ENCODE measurements at places on chromosomes 13 and 19.
A peak's percentile ranks its signal among the peaks of the same experiment; 100 is the strongest.

DNA sequence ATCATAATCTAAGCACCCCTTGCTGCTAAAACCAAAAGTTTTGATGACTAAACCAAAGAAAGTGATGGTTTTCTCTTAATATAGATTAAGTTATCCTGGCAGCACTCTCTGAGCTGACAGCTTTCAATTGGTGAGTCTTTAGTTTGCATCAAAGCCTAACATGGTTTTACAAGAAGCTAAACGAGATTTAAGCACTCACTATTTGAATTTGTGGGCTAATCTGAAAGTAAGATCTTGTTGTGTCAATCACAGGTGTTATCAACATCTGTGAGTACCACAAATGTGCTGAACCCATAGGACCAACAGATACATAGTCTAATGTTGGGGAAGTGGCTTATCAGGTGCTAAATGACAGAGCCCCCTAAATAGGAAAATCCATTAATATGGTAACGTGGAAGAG is 223.9 kb downstream of the LHFPL6 start:
- no peak for DNase-seq

- no peak for DNase-seq
These were observed 418.6 kb downstream of the OXGR1 start for GRCh38 chr13:96575423-96576320.

- no peak for DNase-seq
These were observed 965 bp downstream of the TTC9B start for GRCh38 chr19:40217027-40217810.

DNA sequence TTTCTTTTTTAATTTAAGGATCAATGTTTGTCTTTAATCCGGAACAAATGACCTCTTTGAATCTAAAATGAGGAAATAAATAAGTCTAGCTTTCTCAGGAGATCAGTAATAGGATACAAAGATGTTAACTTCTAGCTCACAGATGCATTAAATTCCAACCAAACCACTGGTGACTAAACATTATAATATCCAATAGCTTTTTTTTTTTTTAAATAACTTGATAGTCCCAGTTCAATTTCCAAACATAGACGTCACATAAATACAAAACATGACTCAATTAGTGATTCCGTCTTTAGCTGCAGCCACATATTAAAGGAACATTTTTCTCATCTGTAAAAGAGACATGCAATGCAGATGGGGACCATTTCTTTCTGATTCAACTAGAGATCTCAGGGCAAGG is 390.5 kb upstream of the PCDH9 start:
- no peak for DNase-seq

GRCh38 chr13:48571126-48571913 is 38.4 kb upstream of the RCBTB2 start:
- no peak for DNase-seq

DNA sequence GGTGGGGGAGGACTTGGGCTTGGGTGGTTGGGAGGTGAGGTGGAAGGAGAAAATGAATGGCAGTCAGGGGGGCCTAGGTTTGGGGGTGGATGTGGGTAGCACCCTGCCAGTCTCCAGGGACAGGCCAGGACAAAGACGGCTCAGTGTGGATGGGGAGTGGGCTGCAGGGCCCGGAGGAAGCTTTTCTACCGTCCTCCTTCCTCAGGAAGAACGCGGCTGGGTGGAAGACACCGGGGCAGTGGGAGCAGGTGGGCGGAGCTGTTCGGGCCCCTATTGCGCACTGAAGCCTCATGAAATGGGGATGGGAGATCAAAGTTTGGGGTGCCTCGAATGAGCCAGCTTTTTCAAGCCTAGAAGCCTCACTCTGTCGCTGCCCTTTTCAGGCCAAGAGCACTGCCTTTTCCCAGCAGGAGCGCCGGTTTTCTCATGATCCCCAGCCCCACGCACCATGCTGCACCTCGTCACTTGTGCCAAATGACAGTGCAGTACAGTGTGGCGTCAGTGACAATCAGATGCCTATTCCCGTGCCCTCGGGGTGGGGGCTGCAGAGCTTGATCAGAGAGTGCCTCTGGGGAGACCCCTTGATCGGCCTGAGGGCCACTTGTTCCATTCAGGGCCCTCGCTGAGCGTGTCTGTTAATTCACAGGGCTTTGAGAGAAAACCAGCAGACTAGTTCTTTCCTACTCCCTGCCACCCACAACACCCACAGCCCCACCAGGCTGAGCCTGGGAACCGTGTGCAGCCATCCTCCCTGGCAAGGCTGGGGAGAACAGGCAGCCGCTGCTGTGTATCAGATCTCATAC is 1.5 kb downstream of the CALM3 start:
- DNase-seq: peak; percentile 53

DNA sequence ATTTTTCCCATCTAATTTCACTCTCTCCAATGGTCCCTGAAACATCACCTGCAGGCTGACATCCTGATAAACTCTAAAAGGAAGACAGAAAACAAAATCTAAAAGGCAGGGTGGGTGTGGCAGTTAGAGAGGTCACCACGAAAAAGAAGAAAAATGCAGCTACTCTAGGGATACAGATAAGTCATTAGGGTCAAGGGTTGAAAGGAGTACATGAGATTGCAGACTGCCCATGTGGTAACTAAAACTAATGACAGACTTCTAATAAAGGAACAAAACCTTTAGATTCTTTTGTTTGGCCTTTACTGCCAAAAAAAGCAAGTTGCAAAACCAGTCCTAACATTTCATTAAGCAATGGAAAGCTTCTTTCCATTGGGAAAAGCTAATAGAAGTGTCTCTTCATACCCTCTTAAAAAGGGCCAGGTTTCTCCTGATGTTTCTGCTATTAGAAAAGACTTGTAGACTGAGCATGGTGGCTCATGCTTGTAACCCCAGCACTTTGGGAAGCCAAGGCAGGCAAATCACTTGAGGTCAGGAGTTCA is 31.0 kb downstream of the THSD1 start:
- no peak for DNase-seq

GRCh38 chr19:33236696-33237390 is 11.2 kb upstream of the SLC7A10 start:
- no peak for DNase-seq

DNA sequence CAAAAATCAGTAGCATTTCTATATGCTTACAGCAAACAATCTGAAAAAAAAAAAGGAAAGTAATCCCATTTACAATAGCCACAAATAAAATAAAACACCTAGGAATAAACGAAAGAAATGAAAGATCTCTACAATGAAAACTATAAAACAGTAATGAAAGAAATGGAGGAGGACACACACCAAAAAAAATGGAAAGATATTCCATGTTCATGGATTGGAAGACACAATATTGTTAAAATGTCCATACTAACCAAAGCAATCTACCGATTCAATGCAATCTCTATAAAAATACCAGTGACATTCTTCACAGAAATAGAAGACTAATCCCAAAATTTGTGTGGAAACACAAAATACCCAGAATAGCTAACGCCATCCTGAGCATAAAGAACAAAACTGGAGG is 4.7 kb downstream of the FCGBP start:
- no peak for DNase-seq

- peak; percentile 62 for DNase-seq
These were observed 550 bp downstream of the CERS4 start for GRCh38 chr19:8209462-8210378.

DNA sequence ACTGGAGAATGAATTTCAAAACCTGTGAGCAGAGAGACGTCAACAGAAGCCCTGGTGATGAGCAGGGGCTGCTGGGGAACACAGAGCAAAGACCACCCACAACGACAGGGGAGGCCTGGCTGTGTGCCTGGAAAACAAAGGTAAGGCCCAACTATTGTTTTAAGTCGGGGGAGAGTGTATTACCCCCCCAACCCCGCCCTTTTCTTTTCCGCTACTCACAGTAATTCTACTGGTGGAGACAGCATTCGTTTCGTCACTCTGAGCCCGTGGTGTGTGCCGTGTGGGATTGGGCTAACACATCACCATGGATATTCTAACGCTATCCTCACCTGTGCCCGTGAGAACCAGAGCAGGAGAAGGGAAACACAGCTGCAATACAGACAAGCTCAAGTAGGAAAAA is 18.6 kb upstream of the ADPRHL1 start:
- no peak for DNase-seq

DNA sequence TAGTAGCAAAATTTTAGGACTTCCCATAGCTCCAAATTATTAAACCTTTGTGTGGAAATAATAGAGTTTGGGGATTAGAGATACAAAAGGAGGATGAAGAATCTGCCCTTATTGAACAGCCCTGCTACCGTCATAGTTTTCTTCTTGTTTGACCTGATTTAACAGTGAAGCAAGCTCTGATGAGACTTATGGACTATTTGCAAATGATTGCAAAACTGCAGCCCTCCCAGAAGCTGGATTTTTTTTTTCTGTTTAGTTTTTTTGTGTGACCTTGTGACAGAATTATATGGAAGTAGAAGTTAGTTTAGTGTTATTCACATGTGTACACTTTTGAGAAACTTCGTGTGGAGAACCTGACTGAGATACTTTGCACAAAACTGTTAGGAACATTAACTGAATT is 267.8 kb downstream of the KCNRG start:
- DNase-seq: no peak

DNA sequence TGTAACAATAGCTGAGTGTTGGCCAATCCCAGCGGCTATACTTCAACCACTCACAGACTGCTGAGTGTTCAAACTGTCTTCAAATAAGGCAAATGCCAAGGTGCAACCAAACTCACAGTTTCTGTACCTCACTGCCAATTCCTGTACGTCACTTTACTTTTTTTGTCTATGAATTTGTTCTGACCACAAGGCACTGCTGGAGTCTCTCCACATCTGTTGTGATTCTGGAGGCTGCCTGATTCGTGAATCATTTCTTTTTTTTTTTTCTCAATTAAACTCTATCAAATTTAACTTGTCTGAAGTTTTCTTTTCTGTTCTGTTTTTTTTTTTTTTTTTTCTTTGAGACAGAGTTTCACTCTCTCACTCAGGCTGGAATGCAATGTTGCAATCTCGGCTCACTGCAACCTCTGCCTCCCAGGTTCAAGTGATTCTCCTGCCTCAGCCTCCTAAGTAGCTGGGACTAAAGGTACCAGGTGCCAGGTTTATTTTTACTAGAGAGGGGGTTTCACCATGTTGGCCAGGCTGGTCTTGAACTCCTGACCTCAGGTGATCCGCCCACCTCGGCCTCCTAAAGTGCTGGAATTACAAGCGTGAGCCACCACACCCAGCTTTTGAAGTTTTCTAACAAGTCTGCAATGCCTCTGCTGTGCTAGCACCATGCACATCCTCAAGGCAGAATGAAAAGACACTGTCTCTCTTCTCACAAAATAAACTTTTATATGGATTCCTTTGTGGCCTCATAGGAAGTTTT is 401.7 kb downstream of the IRS2 start:
- no peak for DNase-seq

- DNase-seq: no peak
These were observed 1701.3 kb upstream of the PRR20A start for GRCh38 chr13:55439450-55439849.

GRCh38 chr13:90552702-90553101 is 794.8 kb upstream of the MIR17HG start:
- no peak for DNase-seq

DNA sequence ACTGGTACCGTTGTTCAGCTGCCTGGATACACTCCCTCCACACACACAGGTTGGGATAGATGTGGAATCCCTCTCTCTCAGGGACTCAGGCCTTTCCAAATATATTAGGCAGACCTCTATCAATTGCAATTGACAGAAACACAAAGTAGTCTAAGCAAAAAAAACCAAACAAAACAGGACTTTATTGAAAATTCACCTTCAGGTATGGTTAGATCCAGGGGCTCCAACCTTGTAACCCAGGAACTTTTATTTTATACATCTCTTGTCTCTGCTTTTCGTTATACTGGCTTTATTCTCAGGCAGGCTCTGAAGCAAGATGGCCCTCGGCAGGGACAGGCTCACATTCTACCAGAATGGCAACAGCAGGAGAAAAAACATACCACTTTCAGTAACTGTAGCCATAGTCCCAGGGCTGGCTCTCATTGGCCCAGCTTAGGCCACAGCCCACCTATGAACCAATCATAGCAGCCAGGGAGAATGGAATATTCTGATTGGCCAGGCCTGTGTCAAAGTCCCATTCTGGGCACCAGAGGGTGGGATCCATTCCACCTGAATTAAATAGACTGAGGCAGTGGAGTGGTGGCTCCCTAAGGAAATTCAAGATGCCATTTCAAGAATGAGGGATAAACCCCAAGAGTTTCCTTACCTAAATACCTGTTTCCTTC is 13.1 kb upstream of the CEACAM19 start:
- DNase-seq: no peak

DNA sequence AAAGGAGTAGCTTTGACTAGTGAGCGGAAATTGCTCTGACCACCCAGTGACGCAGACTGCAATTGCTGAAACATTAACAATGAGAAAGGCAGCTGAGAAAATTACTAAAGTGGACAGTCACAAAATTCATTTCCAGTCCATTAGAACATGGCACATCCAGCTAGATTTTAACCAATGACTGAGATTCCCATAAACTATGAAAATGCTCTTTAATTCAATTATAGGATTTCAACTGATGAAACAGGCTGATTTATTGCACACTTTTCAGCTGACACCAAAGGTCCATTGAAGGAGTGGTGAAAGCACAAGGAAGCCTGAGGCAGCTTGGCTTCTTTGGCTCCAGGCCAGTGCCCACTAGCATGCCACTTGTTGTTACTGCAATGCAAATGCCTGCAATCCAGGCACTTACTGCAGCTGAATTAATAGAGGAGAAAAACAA is 933.4 kb downstream of the SLITRK6 start:
- DNase-seq: no peak

- DNase-seq: no peak
These were observed 9.3 kb upstream of the HIF3A start for GRCh38 chr19:46287585-46287984.

- DNase-seq: no peak
These were observed 3.5 kb downstream of the C19orf67 start for GRCh38 chr19:14081797-14082674.

- DNase-seq: no peak
These were observed 221.2 kb downstream of the DCLK1 start for GRCh38 chr13:35909837-35910540.

DNA sequence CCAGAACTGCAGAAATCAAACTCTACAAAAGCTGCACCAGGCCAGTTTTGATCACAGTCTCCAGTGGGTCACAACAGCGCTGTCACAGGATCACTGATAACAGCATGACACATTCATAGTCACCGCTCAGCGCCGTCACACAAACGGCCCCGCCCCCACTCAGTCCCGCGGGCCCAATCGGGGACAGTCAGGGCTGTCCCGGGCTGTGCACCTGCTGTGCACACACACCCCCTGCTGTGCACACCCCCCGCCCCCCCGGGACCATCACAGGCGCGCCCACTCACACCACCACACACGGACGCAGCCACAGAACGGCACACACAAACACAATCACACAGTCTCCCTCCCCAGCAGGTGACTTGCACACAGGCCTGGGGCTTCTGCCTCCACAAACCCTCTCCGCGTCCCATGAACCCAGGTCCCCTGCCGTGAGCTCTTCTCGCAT is 435 bp upstream of the ZNF382 start:
- DNase-seq: peak; percentile 78

Measured in stimulated activated CD8-positive, alpha-beta memory T cell treated with anti-CD3 and anti-CD28 coated beads, Interleukin-7, amount 100 ng/mL, for 48 hours (primary cell).